ENCODE measurements at places on chromosomes 2 and 18. TPM values are rescaled to one million over a fixed set of nuclear protein-coding genes. Genes with fewer than 3 reads are reported as not detected.

SATB2 gene
- total RNA-seq = 3.5 TPM

CROCC2 gene
- total RNA-seq = not detected

CFC1 gene
- total RNA-seq = not detected

TRABD2A gene
- total RNA-seq = 1.3 TPM

EFEMP1 gene
- 146 TPM for total RNA-seq

CBLN2 gene
- total RNA-seq = 5.2 TPM

FBXO36 gene
- total RNA-seq = 3.2 TPM

FOXI3 gene
- total RNA-seq = not detected

IL1RL1 gene
- 12.8 TPM for total RNA-seq

NCKAP5 gene
- 14.4 TPM for total RNA-seq

RGPD6 gene
- total RNA-seq = 99.4 TPM

ST8SIA5 gene
- 0.95 TPM for total RNA-seq

CRYGC gene
- total RNA-seq = not detected

FARSB gene
- total RNA-seq = 17.1 TPM

IL1B gene
- 2.3 TPM for total RNA-seq

MRO gene
- total RNA-seq = 1.2 TPM

AOX1 gene
- total RNA-seq = 6.0 TPM

MFSD2B gene
- total RNA-seq = 0.85 TPM

PFN4 gene
- 1.4 TPM for total RNA-seq

DUSP2 gene
- 18.5 TPM for total RNA-seq

TBR1 gene
- 0.11 TPM for total RNA-seq

MEP1B gene
- total RNA-seq = 0.11 TPM

CNTNAP5 gene
- total RNA-seq = 1.8 TPM

PLCD4 gene
- 6.7 TPM for total RNA-seq

SIGLEC15 gene
- total RNA-seq = 2.3 TPM

ATRAID gene
- 134 TPM for total RNA-seq

PRKAG3 gene
- 1.2 TPM for total RNA-seq

CCDC148 gene
- total RNA-seq = 5.3 TPM

ABHD1 gene
- total RNA-seq = not detected

HOXD4 gene
- 4.0 TPM for total RNA-seq

Measured in urinary bladder (tissue), 4 donors.